SHP77 (cell line): ENCODE measurements at places on chromosomes 12 and 14.

DNA sequence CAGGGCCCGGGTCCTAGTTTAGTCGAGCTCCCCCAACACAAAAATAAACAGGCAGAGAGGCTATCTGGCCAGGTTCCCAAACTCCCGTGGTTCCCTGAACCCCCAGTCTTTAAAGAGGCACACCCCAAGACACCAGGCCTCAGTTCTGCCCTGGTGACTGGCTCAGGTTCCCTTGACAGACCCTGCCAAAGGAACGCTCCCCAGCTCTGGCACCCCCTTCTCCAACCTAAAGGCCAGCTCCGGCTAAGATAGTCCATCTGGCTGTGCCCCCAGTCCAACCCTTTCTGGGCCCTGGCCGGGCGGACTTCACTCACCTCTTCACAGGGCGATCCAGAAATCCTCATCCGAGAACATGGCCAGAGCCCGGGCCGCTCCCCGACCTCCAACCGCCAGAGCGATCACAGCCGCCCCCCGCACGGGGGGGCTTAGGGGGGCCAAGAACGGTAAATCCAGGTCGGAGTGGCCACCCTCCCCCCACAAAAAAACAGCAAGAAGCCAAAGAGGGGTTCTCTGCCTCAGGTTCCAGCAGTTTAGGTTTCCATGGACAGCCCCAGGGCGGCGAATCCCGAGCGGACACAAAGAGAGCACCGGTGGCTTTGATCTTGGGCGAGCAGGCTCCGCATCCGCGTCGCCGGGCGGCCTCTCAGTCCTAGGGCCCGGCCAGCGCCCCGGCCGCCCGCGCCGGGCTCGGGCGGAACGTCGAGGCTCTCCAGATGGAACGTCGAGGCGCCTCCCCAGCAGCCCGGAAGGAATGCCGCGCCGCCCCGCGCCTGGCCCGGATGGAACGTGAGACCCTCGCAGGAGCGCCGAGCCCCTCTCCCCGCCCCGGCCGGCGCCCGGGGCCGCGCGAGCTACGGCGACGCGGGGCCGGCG, 1.1 kb downstream of the KMT2D start:
- DNase-seq: no peak

DNA sequence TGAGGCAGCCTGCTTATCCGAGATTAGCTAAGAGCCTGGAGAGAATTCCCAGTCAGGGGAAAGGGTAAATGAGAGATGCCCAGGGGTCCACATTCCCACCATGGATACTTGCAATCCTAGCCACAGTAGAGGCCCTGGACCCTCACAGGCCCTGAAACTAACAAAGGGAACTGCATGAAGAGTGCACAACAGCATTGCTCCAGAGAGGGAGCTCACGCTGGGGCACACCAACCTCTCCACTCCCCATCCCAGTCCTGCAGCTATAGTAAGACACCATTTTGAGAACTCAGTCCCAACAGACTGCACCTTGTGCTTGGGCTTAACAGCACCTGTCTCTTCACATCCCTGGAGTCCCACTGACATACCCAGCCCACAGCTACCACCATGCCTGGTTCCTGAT, 30.5 kb downstream of the CEP83 start:
- no peak for DNase-seq

GRCh38 chr14:94079891-94080620, 946 bp downstream of the DDX24 start:
- DNase-seq: no peak

DNA sequence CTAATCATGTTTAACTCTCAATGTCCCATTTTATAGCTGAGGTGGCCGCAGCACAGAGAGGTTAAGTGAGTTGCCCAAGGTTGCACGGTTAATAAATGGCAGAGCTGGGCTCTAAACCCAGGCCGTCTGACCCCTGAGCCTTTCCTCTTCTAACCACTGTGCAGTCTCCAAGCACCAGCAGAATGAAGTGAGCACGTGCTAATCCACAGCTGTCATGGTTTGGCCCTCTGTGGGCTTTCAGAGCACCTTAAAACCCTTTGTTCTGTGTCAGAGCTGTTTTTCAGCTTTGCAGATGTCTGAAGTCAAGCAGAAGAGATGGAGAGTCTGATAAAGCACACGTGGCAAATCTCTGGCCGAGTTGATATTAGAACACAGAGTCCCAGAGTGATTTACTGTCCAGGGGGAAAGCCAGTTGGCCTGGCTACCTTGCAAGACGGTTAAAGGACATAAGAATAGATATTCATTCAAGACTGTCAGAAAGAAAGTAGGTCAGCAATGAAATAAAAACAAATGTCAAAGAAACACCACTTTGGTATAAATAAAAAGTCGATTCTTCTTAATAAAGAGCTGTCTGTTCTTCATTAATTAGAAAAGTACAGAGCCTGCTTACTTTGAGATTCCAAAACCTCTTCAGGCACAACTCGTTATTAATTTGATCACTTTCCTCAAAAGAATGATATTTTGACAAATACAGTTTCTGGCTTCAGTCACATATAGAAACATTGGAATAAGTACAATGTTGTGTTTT, 107.3 kb downstream of the CRADD start:
- no peak for DNase-seq

- no peak for DNase-seq
These were observed 29.3 kb upstream of the BATF start for GRCh38 chr14:75492832-75493591.

- no peak for DNase-seq
These were observed 126.0 kb upstream of the HIF1A start for GRCh38 chr14:61569308-61569707.

GRCh38 chr12:103928682-103929045, 1.5 kb upstream of the HSP90B1 start:
- no peak for DNase-seq
